ENCODE measurements at places on chromosomes 5 and 9. TPM values are rescaled to one million over a fixed set of nuclear protein-coding genes. Genes with fewer than 3 reads are reported as not detected.

ADGRD2 gene
- total RNA-seq: not detected

TLX3 gene
- not detected for total RNA-seq

INSL6 gene
- total RNA-seq: not detected

TMEM215 gene
- not detected for total RNA-seq

QRFP gene
- total RNA-seq: not detected

LRRC70 gene
- total RNA-seq: 1.6 TPM

SPACA9 gene
- 0.79 TPM for total RNA-seq

DDX4 gene
- under 0.01 TPM for total RNA-seq

CSF1R gene
- not detected for total RNA-seq

DNAJC25 gene
- total RNA-seq: 7.1 TPM

SHROOM1 gene
- 0.79 TPM for total RNA-seq

FBP1 gene
- total RNA-seq: not detected

All from bronchial epithelial cell (primary cell).